NCI-H187 (cell line): ENCODE measurements at places on chromosomes 7 and 10.

GRCh38 chr10:132637477-132638129 is 100.0 kb downstream of the INPP5A start:
- no peak for DNase-seq

DNA sequence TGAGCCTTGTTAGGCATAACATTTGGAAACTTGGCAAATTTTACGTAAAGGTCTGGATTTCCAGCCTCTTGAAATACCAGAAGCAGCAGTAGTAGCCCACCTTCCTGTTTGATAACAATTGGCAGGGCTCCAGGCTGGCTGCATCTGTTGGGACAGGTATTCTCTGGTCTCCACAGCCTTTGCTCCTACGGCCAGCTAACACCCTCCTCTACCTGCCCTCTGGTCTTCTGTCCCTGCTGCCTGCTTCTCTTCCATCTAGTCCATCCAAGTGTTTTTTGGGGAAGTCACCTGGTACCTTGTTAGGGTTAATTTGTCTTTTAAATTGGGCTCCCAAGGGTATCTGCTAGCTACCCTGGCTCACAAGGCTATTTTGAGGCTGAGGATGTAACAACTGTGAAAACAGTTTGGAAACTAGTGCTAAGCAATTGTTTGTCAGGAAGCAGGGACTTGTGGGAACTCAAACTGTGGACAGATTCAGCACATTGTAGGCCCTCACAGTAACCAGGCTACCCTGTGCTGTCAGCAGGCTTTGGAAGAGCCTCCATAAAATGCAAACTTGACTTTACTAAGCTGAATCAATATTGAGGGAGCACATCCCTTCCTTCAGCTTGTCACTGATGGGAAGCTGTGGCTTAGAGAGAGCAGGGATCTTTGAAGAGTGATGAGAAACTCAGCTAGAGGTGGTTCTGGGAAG is 8.5 kb downstream of the RPS24 start:
- no peak for DNase-seq

- DNase-seq: no peak
Observed at GRCh38 chr7:100082978-100083377, 1.5 kb upstream of the ZNF3 start.

GRCh38 chr7:77940647-77941046 is 142.1 kb downstream of the PHTF2 start:
- no peak for DNase-seq

DNA sequence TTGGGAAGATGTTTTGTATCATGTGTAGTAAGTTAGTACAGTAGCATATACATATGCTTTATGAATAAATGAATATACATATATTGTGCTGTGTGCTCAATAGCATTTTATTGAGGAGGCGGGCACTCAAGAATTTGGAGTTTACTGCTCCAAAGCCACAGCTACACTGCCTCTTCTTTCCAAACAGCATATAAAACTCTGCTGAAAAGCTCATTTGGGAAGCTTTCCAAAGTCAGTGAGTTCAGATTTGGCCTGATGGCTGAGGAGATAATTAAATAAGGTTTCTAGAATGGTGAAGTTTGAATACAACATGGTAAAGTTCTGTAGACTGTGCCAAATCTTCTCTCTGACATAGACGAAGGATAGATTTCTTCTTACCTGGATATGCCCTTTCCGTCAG is 29.8 kb downstream of the CDK1 start:
- no peak for DNase-seq

GRCh38 chr10:62514079-62514693 is 140.0 kb downstream of the ZNF365 start:
- DNase-seq: no peak

DNA sequence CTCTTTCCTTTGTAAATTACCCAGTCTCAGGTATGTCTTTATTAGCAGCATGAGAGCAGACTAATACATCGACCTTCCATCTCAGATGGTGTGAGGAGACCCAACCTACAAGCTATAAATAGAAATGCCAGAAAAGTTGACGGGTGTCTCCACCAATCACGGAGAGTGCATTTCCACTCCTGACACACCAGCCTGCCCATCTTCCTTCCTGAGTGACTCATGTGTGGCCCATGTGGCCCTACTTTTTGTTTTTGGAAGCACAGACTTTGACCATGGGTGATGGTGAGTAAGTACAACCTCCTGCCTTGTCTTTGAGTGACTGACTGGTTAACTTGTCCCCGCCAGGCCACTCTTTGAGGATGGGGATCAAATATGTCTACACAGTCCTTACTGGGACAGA is 147.0 kb downstream of the OAT start:
- DNase-seq: no peak

- no peak for DNase-seq
Observed at GRCh38 chr7:42677751-42678699, 233.8 kb downstream of the C7orf25 start.

DNA sequence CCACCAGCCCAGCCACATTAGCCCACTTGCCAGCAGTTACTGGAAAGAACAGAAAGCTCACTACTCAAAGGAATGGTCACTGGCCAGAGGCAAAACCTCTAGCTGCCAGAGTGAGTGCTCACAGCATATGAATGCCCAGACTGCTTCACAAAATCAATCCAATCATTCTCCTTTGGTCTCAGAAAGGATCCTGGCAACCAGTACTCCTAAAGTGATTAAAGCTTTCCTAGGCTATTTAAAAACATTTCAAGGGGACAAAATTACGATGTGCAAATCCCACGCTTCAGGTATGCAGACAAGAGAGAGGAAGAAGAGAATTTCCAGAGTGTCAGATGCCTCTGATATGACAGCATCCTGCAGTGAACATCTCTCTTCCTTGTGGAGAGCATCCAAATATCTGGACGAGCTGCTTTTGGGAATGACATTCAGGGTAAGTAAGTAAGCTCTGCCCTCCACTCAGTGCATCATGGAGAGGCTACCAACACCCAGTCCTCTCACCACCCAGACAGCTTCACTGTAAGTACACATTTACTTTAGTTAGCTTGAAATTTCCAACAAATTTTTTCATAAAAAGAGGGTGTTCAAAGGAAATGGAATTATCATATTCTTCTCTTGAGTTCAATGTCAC is 25.1 kb downstream of the ICA1 start:
- no peak for DNase-seq

- no peak for DNase-seq
Observed at GRCh38 chr7:148436135-148436534, 154.4 kb upstream of the C7orf33 start.

DNA sequence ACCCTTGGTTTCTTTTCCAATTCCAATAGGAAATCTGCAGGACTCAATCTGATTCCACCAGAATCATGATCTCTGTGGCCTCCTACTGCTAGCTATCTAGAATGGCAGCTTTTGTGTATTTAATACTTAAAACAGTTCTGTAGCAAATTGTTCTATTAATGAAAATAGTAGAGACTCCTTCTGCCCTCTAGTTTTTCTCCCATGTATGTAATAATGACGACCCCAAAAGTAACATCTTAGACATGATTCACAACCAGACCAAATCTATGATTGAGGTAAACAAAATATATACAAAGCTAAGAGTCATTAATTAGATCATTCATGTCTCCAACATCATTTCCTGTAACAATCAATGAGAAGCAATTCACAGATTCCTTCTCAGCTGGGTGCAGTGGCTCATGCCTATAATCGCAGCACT is 259.1 kb upstream of the MKLN1 start:
- DNase-seq: no peak

GRCh38 chr10:23525406-23525805 is 86.5 kb downstream of the OTUD1 start:
- no peak for DNase-seq

DNA sequence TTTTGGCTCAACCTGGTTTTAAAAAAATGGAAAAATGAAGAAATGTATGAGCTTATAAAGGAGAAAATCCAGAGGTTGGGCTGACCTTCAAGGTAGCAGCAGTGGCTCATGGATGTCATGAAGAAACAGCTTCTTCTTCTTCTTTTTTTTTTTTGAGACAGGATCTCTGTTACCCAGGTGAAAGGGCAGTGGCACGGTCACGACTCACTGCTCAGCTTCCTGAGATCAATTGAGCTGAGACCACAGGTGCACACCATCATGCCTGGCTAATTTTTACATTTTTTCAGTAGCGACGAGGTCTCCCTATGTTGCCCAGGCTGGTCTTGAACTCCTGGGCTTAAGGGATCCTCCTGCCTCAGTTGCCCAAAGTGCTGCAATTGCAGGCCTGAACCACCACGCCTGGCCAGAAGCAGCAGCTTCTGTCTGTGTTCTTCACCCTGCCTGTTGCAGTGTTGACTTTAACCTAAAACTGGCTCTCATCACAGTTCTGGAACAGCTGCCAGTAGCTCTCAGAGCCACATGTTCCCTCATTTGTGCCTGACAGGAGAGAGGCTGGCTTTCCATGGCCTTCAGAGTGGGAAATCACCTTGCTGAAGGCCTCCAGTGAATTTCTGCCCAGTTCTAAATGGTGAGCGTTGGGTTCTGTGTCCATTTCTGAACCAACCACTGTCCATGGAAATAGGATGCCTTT is 117.7 kb downstream of the PFKFB3 start:
- no peak for DNase-seq

- no peak for DNase-seq
Observed at GRCh38 chr10:124717041-124717757, 27.0 kb downstream of the FAM53B start.

DNA sequence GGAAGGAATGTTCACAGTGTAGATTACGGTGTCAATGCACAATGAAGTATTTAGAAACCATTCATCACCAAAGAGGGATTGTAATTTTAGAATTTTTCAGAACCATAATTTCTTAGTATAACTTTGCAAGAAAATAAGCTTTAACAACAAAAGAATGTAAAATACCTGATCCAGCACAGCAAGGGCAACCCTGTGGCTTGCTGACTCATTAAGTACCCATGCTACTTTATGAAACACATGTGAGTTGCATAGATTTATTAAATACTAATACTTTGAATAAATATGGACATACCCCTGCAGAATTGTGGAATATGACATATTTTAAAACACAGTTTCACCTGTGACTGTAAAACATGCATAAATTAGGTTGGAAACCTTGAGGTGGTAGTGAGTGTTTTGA is 281.3 kb downstream of the ZNF248 start:
- no peak for DNase-seq

DNA sequence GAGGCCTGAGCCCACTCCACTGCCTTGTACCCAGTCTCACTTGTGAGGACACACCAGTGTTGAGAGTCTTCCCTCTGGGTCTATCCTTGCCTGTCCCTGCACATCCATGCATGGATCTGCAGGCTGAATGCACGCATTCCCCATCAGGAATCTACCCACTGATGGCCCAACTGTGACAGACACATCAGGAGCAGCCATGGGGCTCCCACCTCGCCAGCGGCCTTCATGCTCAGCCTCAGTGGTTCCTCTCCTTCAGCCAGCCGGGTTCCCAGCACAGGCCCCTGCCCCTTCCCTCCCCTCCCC is 21.3 kb downstream of the ANTXRL start:
- no peak for DNase-seq

DNA sequence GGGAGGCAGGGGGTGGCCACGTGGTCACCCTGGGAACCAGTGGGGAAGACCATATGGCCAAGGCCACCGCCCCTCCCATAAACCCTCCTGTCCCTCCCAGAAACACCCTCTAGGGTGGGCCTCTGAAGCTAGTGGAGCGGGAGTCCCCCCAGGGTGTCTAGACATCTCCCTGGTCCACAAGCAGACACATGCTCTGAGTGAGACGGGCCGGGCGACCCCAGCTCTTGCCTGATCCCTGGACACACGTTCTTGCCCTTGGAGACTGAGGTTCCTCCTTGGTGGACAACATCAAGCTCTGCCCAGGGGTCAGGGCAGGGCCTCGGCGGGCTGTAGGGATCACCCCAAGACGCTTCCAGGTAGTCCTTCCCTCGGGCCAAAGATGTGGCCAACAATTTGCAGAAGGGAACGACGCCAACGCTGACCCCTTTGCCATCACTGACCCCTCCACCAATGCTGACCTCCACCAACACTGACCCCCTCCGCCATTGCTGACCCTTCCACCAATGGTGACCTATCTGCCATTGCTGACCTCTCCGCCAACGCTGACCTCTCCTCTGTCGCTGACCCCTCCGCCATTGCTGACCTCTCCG is 57.1 kb downstream of the FOXL3 start:
- DNase-seq: no peak

- no peak for DNase-seq
Observed at GRCh38 chr7:127765150-127765549, 113.2 kb downstream of the SND1 start.

- DNase-seq: no peak
Observed at GRCh38 chr10:102726274-102726673, 11.8 kb downstream of the SFXN2 start.

GRCh38 chr7:142813226-142813625 is 41.6 kb upstream of the EPHB6 start:
- DNase-seq: no peak

- DNase-seq: no peak
Observed at GRCh38 chr10:35172146-35172545, 45.5 kb downstream of the CREM start.

GRCh38 chr7:69735582-69735981 is 137.3 kb downstream of the AUTS2 start:
- no peak for DNase-seq

GRCh38 chr7:36348256-36348655 is 41.4 kb upstream of the ANLN start:
- no peak for DNase-seq

DNA sequence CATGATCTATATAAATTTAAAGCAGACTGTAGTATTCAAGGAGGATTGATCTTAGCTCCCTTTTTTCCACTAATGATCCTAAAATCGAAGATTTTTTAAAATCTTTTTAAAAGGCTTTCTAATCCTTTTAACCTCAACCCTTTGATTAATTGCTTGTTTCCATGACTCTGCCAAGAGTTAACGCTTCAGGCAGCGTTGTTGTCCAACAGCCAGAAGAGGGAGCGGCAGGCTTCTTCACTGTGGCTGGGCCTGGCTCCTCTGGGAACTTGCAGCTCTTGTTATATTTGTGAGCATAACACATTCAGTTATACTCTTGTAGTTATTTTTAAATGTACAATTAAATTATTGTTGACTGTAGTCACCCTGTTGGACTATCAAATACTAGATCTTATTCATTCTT is 26.3 kb downstream of the CRCP start:
- no peak for DNase-seq

- no peak for DNase-seq
Observed at GRCh38 chr10:23521735-23522134, 82.9 kb downstream of the OTUD1 start.

- DNase-seq: no peak
Observed at GRCh38 chr7:71325151-71325550, 193.2 kb downstream of the GALNT17 start.
